ENCODE measurements at places on chromosomes 13 and 19.

DNA sequence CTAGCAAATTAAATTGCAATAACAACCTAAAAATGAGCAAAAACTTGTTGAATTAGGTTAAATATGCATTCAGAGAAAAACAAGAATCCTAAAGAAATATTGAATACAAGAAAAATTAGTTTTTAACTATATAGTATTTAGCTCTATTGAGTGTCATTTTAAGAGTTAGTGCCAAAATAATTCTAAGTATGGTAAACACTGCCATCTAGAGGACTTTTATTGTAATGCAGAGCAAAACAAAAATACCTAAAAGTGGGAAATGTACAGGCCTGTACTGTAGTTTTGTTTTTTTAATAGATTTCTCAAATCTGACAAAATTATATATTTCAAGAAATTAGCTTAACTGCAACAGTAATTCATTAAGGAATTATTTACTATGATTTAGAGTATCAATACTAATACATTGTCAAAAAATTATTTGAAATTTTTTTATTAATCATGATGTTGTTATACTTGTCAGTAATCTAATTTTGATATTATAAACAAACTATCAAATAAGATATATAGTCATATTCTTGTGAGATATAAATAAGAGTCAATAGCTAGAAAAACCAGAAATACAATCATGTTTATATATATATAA lies 8.2 kb upstream of the PCDH9 start:
- no peak for DNase-seq

GRCh38 chr19:30673336-30673735 lies 301.2 kb downstream of the ZNF536 start:
- no peak for DNase-seq

DNA sequence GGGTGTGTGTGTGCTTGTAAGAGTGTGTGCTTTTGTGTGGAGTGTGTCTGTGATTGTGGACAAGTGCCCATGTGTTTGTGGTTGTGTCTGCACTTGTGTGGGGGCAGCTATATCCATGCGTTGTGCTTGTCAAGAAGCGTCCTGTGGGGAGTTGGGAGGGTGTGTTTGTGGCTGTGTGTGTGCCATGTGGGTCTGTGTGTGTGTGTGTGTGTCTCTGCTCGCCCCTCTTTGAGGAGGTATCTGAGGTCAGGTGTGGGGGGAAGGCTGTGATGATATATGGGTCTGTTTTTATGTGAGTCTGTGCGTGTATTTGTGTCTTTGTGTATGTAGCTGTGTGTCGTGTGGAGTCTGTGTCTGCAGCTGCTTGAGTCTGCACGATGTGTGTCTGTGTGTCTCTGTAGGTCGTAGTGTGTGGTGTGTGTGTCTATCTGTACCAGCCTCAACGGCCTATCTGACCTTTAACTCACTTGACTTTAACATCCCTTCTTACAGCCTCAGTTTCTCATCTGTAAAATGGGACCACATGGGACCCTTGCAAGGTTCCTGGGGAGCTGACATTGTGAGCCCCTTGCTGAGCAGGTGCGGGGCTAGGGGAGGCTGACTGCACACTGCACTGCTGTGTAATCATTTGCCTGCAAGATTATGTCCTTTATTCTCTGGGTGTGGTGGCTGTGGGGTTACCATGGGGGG lies 4.0 kb upstream of the NFIC start:
- no peak for DNase-seq

DNA sequence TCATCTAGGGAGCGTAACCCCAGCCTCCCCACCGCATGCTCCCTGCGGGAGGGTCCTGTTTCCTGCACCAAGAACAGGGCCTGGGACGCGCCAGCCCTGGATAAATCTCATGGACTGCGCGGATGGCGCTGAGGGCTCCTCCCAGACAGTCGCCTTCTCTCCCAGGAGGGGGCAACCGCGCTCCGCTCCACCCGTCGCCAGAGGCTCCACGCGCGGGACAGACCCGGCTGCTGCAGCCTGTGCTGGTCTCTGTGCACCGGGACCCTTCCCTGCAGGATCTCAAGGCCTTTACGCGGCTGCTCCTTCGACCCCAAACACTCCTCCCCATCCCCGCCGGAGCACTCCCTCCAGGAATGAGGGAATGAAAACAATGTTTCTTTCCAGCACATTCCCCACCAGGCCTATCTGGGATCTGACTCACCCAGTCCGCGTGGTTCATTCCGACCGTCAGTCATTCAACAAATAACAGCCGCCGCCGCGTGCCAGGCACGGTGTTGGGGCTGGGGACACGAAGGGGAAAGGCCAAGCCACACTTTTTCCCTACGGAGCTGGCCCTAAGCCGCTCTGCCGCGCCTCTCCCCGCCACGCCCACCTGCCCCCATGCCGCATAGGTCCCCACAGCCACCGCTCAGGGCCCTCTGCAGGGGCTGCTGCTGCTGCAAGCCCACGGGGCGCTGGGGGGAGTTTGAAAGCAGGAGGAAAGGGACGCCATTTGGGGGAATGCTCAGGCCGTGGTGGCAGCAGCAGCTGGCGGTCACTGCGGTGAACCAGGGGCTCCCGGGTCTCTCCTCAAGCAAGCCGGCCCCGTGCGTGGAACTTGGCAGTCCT lies 6.0 kb downstream of the PNMA8B start:
- DNase-seq: no peak

GRCh38 chr13:47298506-47298905 lies 401.7 kb upstream of the HTR2A start:
- DNase-seq: no peak
